ENCODE measurements at places on chromosomes 16 and 17.

- no peak for DNase-seq
Observed at GRCh38 chr17:75266316-75267152, 4.5 kb downstream of the MIF4GD start.

DNA sequence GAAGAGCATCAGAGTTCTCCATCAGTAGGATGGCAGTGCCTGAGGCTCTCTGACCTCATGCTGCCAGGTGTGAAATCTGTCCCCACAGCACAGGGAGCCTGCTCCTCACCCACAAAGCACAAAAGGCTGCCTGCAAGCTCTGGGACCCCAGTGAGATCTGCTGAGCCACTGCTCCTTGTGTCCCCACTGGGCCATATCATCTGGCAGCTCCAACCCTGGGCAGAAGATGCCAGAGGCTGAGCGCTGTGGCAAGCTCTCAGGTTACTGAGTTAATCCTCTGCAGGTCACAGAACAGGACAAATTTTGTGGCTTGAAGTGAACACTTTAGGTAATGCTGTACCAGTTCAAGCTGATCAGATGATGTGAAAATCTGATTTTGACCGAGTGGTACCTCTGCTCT lies 26.7 kb upstream of the ERN1 start:
- no peak for DNase-seq

GRCh38 chr17:79965806-79966205 lies 69.9 kb downstream of the TBC1D16 start:
- DNase-seq: no peak

- no peak for DNase-seq
Observed at GRCh38 chr16:22264786-22265185, 32.4 kb upstream of the POLR3E start.

- no peak for DNase-seq
Observed at GRCh38 chr16:782258-782657, 5.9 kb downstream of the RPUSD1 start.

DNA sequence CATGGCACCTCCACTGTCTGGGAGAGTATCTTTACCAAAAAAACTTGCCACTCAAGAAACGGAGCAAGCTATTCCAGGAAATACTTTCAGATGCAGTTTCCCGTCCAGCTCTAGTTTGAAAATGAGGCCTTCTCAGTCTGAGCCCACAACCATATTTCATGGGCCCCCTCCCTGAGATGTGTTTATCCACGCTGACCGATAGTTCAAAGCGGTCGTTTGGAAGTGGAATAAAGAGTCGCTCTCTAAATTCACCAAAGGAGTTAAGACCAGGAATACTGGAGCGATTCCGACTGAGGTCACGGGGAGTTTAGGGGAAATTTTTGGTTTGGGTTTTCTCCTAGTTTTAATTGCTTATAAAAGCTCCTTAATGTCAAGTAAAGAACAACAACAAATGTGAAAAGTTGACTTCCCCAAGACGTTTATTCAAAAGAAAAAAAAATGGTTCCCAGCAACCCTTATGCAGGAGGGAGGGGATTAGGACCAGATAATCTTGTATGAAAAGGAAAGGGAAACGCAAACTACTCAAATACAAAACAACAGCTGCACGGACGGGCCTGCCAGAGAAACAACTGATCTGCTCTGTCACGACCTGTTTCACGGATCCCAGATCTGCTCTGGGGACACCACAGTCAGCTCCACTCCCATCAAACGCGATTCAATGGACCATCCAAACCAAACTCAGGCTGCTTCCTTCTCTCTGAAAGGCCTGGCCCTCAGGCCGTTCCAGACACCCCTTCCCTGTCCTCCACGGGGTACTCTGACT lies 77.1 kb downstream of the MRM3 start:
- no peak for DNase-seq

GRCh38 chr16:87499189-87499486 lies 6.3 kb upstream of the ZCCHC14 start:
- DNase-seq: no peak

GRCh38 chr17:20040216-20040615 lies 31.1 kb downstream of the SPECC1 start:
- DNase-seq: no peak

DNA sequence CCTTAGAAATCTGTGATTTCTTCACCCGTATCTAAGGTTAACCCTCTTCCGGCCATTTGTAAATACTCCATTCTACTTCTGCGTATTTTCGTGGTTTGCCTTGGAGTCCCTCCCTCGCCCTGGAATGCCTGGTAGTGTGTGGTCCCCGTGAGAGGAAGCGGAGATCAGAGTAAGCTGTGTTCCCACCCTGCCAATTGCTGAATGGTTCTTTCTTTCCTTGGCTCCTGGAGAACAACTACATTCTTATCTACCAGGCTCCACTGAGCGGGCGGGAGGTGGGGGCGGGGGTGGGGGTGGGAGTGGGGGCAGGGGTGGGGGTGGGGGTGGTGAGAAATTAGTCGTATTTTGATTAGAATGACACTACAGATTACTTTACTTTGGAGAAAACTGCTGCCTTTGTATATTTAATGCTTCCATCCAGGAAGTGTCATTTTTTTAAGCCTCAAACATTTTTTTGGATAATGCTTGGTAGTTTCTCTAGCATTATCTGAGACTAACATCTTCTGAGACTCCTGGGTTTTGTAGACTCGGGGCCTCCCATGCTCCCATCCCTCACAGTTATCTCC lies 20.9 kb upstream of the FASN start:
- no peak for DNase-seq

DNA sequence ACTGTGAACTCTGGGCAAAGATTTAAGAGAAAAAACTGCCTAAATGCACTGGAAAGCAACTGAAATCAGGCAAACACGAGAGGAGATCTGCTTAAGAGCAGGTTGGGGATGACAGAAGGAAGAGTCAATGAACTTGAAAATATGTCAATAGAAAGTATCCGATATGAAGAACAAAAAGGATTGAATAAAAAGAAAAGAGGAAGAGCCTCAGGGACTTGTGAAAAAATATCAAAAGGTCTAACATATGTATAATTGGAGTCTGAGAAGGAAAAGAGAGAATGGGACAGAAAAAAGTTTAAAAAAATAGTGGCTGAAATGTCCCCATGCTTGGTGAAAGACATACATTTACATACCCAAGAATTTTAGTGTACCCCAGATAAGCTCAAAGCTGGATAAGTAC lies 195.5 kb downstream of the COPRS start:
- DNase-seq: no peak

DNA sequence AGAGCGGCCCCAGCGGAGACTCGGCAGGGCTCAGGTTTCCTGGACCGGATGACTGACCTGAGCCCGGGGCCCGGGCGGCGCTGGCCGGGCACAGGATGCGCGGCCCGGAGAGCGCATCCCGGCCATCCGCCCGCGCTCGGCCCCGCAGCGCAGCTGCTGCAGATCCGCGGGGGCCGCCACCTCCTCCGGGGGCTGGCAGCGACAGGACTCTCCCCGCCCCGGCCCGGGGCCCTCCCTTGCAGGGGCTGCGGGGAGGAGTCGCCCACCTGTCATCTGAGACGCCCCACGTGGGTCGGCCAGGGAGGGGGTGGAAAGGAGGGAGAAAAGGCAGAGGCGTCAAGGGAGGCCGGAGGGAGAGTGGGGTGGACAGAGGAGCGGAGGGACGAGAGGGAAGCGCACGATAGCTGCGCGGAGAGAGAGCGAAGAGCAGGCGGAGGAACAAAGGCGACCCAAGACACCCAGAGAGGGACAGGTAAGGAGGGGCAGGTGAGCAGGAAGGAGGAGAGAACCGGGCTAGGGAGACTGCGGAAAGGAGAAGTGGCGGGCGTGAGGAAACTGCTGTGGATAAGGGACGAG lies 471 bp upstream of the PRKAR1A start:
- DNase-seq: peak; percentile 77

- DNase-seq: no peak
Observed at GRCh38 chr17:352421-353212, at the start of gene RPH3AL. Gene RPH3AL, minus strand, starts transcription at chr17:352807. Its CDS starts 25,264 bp downstream, at chr17:327543.

DNA sequence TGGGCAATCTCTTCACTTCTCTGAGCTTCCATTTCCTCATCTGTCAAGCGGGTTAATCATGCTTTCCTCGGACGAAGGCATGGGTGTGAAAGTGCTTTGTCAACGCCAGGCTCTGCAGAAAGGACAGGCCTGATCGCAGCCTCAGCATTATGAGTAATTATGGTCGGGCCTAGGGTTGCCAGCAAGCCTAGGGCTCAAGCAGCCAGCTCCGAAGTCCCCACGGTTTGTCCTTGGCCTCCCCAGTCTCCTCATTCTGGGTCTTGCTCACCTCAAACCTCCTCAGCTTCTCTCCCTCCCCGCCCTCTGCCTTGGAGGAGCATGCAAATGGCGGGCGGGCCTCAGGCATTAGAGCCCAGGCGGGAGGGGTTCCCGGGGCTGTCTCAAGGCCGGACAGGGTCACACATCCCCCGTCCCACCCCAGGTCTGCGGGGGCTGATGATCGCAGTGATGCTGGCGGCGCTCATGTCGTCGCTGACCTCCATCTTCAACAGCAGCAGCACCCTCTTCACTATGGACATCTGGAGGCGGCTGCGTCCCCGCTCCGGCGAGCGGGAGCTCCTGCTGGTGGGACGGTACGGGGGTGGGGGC lies 10.2 kb upstream of the FAM83G start:
- no peak for DNase-seq

DNA sequence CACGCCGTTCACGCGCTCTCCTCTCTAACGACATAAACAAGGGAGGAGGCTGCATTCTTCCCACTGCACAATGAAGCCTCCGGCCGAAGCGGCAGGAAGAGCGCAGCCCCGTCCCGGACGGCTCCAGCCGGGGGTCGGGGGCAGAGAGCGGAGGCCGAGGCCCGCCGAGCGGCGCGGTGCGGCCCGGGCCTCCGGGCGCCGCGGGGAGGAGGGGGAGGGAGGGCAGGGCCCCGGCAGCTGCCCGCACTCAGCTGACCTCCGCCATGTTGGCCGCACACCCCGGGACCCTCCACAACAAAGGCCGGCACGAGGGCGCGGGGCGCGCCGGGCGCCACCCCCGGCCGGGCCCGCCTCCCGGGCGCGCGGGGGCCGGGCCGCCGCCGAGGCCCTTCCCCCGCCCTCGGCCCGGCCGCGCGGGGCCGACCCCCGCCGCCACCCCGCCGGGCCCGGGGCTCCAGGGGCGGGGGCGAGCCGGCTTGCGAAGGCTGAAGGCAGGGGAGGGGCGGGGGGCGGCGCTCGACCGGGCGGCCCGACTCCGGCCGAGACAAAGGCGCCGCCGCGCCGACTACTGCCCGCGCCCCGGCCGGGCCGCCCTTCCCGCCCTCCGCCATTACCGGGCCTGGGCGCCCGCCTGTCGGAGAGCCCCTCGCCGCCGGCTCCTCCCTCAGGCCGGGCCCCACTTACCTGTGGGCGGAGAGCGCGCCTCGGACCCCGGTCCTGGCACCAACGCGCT lies 527 bp downstream of the SIAH1 start:
- peak; percentile 33 for DNase-seq

DNA sequence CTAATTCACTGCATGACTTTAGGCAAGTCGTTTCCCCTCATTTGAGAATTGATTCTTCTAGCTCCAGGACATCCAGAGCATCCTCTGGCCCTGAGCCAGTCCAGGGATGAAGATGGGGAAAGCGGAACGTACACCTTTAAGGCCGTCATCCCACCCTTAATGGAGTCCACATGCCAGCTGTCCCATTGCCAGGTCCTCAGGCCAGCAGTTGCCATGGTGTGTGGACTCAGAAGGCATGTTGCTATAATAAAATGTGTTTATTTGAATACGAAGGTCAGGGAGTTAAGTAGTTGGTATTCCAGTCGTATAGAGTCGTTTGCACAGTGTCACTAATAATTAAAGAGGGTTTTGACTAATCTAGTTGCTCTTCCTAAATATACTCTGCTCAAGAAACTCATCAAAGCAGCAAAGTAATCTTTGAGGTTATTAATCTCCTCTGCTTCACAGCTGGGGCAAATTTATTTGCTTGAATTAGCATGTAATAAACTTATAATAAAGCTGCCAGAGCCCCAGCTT lies 30.4 kb downstream of the CCDC182 start:
- DNase-seq: no peak

DNA sequence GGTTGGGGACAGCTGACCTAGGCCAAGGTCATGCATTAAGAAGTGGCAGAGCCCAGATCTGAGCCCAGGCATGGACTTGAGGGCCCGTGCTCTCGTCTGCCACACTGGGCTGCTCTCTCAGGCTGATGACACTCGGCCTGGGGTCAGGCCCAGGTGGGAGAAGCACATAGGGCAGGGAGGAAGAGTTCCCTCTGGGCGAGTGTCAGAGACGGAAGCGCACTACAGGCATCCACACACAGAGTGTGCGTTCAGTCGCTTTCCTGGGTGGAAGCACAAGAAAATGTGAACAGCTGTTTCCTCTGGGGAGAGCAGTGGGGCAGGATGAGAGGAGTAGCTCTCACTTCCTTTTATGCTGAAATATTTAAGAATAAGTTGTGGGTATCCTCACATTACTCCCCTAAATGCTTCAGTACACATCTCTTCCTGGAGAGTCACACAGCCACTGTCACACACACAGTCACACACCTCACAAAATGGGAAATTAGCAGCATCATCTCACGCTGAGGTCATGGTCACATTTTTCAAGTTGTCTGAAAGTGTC lies 59.7 kb downstream of the B9D1 start:
- DNase-seq: no peak

Measured in activated naive CD8-positive, alpha-beta T cell treated with anti-CD3 and anti-CD28 coated beads for 36 hours (primary cell).